T-helper 17 cell (primary cell): ENCODE measurements at places on chromosomes 11 and 22.

DNA sequence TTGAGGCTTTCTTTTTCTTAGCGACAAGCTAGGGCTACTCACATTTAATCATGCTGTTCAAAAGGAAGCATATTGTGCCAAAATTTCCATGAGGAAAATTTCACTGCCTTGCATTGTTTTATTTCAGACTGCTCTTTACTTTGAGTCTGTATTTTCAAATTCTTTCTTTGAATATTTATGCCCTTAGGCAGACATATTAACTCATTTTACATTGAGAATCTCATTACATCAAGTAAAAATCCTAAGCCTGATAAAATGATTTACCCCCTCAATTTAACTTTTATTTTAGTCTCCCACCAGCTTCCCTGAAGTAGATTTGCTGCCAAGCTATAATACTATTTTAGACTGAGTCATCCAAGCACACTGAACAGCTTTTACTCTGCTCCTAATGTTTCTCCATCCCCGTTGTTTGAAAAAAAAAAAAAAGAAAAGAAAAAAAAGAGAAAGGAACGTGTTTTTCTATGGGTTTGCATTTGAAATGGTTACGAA lies 189.3 kb upstream of the MTMR2 start:
- no peak for DNase-seq

GRCh38 chr22:49814856-49815255 lies 12.8 kb downstream of the BRD1 start:
- DNase-seq = no peak

DNA sequence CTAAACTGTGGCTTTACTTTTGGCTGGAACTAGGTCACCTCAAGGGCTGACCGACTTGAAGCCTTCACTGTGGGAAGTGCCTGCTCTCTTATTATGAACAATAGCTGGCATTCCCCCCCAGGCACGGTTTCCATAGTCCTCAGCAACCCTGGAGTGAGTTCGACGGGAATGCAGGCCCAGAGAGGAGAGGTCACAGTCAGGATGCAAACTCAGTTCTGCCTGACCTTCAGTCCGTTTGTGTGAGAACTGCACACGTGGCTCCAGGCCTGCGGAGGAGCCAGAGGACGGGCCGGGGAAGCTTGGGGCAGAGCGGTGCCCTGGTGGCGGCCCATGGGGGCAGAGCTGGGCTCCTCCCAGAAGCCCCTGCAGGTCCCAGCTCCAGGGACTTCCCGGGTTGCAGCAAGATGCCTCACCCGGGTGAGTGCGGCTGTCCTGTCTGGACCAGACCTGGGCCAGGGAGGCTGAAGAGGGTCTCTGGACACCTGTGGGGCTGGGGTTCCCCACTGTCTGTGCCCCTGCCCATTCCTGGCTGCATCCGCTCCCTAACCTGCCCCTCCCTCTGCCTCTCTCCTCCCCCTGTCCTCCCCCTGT lies 17.2 kb downstream of the SLC25A18 start:
- DNase-seq = no peak

- DNase-seq = no peak
Measured at GRCh38 chr11:128506999-128507611, 80.3 kb downstream of the ETS1 start.

DNA sequence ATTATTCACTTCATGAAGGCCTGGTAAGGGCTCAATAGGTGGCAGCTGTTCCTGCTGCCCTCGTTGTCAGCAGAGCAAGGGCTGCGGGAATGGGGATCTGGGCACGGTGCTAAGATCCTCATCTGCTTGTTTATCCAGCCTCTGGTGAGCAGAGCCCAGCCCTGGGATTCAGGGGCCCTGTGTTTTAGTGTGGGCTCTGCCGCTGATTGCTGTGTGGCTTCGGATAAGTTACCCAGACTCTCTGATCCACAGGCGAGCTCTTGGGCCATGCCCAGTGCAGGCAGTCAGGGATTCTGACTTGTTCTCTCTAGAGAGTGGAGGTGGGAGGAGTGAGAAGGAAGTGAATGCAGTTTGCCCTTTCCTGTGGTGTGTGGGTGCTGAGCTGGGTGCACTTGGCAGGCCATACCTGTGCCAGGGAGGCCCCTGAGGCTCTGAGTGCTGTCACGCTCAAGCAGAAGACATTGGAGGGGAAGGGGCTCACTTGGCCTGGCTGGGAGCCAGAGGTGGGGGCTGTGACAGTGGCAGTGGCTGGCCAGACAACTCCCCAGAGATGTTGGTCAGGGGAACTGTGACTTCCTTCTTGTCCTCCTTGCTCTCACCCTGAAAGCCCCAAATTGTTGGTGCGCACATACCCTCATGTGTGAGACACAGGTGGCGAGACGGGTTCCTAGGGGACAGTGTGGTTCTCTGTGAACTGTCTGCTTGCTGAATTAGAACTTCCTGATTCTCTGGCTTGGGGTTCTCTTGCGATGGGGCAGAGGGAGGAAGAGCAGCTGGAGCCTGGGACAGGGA lies 43.7 kb downstream of the CD82 start:
- DNase-seq = no peak

- no peak for DNase-seq
Measured at GRCh38 chr11:69695581-69695980, 8.2 kb downstream of the FGF19 start.

DNA sequence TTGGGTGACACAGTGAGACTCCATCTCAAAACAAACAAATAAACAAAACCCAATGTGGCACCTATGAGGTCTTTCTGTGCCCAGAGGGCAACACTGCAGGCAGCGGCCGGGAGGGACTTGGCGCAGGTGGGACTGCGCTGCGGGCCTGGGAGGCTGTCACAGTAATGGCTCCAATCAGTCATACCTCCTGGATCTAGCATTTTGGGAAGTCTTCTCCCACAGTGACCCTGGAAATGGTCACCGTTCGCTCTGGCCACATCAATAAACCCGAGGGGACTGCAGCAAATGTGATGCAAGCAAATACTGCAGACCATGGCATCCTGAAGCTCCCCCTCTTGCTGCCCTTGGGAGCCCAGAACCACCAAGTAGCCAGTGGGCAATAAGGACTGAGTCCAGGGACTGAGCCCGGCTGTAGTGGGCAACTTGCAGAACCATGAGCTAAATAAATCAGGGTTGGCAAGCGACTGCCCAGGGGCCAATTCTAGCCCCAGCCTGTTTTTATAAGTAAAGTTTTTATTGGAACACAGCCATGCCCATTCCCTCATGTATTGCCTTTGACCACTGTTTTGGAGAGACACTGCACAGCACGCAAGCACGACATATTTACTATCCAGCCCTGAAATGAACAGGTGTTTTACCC lies 15.4 kb downstream of the SHANK2 start:
- DNase-seq = no peak

DNA sequence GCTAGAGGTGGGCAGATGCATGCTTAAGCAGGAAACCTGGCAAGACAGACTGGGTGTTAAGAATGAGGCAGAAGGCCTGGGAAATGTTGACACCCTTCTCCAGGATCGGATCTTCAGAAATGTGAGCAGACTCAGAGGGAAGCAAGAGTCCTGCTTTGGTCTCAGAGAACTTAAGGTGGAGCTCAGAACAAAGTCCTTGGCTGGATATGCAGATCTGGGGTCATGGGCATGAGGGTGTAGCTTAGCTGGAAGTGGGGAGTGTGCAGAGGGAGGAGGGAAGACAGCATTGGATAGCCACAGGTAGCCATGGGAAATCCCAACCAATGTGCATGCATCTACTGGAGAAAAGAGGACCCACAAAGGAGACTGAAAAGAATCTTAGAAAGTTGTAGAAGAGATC lies 58.6 kb upstream of the CDON start:
- no peak for DNase-seq

GRCh38 chr11:36016263-36016662 lies 72.4 kb downstream of the LDLRAD3 start:
- no peak for DNase-seq

GRCh38 chr11:120063686-120064340 lies 74.1 kb downstream of the TRIM29 start:
- DNase-seq = no peak

DNA sequence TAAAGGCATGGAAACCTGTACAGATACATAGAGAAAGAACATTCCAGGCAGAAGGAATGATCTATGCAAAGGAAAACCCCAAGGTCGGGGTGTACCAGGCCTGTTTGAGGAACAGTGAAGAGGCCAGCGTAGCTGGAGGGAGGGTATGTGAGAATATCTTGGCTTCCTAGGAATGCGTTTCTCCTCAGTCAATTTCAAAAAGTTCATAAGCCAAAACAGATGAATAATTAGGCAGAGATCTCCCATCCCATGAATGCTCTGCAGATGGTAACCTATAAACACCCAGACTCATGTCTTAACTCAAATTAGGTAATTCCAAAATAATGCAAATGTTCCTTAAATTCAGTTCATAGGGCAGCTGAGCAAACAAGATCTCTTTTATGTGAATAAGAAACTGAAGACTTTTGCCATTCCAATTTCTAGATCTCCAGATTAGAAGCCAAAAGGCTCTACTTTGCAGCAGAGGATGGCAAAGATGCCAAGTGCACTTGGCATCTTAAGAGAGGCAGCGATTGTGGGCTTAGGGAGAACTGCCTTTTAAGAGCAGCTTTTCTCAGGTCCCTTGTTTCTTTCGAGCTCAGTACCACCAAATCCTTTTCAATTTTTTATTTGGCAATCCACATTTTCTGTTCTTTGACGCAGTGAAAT lies 13.2 kb downstream of the FAM118B start:
- no peak for DNase-seq

- no peak for DNase-seq
Measured at GRCh38 chr11:108571001-108571400, 22.6 kb downstream of the EXPH5 start.

DNA sequence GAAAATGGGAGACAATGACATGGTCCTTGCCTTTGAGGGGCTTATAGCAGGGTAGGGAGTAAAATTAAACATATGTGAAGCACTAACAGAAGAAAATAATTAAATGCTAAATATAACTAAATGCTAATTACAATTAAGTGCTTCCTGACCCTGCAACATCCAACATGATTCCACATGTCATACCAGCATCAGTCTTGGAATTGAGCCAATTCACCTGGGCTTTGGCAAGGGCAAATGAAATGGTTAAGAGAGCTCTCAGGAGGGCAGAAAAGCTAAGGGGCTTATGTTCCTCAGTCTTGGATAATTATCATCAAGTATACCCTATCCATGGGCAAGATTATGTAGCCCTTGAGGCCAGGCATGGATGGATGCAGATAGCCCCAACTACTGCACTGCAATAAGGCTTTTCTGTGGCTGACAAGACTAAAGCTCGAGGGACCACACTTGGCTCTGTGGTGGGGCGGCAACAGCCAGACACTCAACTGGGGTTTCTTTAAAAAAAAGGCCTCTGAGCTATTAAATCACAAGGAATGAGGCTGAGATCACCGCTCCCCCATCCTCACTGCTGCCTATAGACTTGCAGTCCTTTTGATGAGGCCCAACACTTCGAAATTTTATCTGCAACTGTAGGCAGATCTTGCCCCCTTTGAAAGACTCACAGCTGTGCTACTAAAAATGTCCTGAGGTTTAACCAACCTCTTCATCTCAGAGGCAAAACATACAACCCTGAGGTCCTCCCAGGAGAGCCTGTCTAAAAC lies 39.0 kb downstream of the IL18BP start:
- no peak for DNase-seq

GRCh38 chr11:130223291-130223971 lies 63.8 kb downstream of the ST14 start:
- DNase-seq = no peak

- no peak for DNase-seq
Measured at GRCh38 chr11:118638726-118639125, 31.3 kb downstream of the PHLDB1 start.

DNA sequence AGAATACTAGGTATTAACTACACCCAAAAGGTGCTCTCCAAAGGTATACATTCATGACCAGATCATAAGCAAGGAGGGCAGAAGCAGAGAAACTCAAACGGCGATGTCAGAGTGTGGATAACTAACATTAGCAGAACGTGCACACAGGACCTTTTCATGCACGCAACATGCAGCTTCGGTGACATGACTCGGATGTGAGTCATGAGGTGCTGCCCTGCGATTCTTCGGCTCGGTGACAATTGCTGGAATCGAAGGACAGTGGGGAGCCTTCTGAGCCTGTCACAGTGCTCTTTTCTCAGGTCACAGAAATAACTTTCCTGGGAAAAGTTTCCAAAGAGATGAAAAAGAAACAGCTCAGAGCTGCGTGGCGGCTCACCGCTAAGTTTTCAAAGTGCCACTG lies 418.5 kb upstream of the SYN3 start:
- DNase-seq = no peak

DNA sequence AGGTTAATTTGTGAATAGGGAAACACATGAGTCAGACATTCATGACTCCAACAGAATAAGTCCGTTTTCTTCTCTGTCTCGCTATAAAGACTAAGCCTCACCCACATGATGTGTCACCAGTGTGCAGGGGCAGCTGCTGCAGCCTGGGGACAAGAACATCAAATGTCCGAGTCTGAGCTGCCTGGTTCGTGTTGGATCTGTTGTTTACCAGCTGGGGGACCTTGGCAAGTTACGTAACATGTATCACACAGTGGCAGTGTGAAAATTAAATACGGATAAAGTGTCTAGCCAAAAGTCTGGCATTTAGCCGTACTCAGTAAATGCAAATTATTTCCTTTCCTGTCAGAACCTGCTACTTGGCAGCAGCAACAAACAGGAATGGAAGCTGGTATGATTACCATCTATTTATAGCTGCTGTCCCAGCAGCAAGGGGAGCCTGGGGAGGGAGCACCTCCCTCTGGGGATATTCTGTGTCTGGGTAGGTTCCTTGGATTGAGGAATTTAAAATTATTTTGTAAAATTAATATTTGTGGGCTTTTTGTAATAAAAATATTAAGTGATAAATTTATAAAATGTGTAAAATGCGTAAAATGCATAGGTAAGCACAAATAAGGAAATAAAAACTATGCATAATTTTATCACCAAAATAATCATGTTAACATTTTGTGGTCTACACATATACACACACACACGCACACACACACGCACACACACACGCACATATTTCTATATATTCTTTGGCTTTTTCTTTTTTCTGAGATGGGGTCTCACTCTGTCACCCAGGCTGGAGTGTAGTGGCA lies 1.3 kb upstream of the CLDN25 start:
- DNase-seq = no peak

- peak; percentile 3 for DNase-seq
Measured at GRCh38 chr22:46058591-46059519, 81.9 kb upstream of the WNT7B start.

GRCh38 chr22:48755059-48755949 lies 1072.4 kb downstream of the BRD1 start:
- DNase-seq = no peak

DNA sequence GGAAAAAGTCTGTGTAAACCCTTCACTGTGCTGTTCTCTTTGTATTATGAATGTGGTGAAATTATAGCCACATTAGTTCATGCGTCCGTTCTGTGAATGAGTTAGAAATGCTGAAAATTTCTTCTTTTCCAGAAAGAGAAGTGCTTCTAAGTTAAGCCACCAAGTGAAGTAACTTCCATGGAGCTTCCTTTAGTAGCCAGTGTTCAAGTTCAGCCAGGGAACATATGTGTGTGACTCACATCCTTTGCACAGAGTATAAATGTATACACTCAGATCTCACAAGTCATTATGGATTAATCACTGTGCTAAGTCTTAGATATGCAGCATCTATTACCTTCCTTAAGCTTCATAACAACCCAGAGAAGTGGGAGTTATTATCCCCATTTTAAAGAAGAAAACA lies 3.1 kb upstream of the MMP8 start:
- no peak for DNase-seq
